ENCODE measurements at places on chromosomes 5 and 9.

DNA sequence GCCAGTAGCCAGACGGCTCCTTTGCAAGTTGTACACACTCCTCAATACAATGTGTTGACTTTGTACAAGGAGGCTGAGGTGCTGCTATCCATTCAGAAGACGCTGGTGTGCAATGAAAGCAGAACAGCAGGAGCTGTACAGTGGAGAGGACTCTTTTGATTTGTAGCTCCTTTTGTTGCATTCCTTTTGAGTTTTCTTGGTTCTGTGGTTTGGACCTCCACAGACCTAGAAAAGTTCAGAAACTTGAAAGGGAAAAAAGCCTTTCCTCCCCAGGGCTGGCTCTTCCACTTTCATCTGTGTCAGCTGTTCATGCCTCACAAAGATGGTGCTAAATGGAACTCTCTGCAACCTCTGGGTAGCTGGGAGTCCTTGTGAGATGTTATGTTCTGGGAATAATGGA lies 117.4 kb downstream of the MAT2B start:
- no peaks in the 10 kb centered on the region for H3K4me1 ChIP-seq
- H3K36me3 ChIP-seq, result no peaks in the 10 kb centered on the region
- no peak overlapping the region for H3K4me3 ChIP-seq
- no peak for DNase-seq
- H3K27ac ChIP-seq, result no peak overlapping the region

GRCh38 chr5:39697881-39698280 lies 273.1 kb upstream of the DAB2 start:
- no peaks in the 10 kb centered on the region for H3K4me1 ChIP-seq
- no peak overlapping the region for H3K4me3 ChIP-seq
- H3K27me3 ChIP-seq, result no peaks in the 10 kb centered on the region

DNA sequence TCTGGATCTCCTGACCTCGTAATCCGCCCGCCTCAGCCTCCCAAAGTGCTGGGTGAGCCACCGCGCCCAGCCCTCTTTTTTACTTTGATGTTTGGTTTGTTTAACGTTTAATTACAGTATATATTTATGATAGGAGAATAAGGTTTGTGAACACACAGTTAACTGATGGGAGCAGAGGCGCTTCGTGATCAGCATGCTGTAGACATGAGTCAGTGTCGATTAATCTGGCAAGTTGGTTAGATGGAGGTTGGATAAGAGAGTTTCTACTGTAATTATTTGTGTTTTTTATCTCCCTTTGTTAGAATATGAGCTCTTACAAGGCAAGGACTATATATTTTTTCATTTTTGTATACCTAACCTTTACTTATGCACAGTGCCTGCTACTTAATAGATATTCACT lies 14.3 kb downstream of the ATG10 start:
- no peak for DNase-seq
- no peak overlapping the region for H3K4me3 ChIP-seq
- no peak overlapping the region for H3K27ac ChIP-seq
- H3K27me3 ChIP-seq, result no peaks in the 10 kb centered on the region

GRCh38 chr9:75001719-75002421 lies 26.2 kb downstream of the CARNMT1 start:
- H3K27me3 ChIP-seq, result no peaks in the 10 kb centered on the region
- H3K36me3 ChIP-seq, result no peaks in the 10 kb centered on the region
- no peaks in the 10 kb centered on the region for H3K4me1 ChIP-seq
- H3K4me3 ChIP-seq, result no peak overlapping the region
- no peak for DNase-seq

DNA sequence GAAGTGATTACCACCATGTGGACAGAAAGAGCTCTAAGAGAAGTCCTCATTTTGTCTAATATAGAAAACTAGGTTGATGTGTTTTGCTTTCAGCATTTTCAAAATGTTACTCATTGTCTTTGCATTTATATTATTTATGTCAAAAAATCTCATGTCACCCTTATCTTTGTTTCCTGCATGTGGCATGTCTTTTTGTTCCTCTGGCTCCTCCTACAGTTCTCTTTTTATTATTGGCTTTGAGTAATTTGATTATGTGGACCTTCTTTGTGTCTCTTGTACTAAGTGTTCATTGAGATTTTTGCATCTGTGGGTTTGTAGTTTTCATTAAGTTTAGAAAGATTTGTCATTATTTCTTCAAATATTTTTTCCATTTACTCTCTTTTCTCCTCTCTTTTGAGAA lies 58.8 kb downstream of the GNG10 start:
- no peaks in the 10 kb centered on the region for H3K4me1 ChIP-seq
- H3K36me3 ChIP-seq, result no peaks in the 10 kb centered on the region
- H3K27ac ChIP-seq, result no peak overlapping the region
- DNase-seq, result no peak

- H3K27ac ChIP-seq, result no peak overlapping the region
- no peak for DNase-seq
- H3K27me3 ChIP-seq, result no peaks in the 10 kb centered on the region
- no peak overlapping the region for H3K4me3 ChIP-seq
- H3K36me3 ChIP-seq, result no peaks in the 10 kb centered on the region
Measured at GRCh38 chr9:89501311-89501898, 3.5 kb upstream of the SEMA4D start.

DNA sequence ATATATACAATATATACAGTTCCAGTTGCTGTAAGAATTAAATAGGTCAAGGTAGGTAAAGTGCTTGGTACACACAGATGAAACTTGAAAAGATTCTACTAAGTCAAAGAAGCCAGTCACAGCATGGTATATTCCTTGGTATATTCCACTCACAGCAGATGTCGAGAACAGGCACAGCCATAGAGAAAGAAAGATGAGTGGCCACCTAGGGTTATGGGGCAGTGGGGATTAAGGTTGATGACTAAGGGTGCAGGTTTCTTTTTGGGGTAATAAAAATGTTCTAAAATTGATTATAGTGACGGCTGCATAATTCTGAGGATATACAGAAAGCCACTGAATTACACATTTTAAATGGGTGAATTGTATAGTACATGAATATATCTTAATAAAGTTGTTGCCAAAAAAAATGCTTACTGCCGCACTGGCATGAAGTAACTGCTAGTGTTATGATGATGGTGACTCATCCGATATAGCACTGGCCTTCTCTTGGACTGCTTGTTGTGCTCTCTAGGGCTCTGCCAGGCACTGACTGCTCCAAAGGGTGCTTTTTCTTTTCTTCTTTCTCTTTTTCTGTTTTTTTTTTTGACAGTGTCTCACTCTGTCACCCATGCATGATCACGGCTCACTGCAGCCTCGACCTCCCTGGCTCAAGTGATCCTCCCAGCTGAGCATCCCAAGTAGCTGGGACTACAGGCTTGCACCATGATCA lies 23.5 kb downstream of the TBC1D2 start:
- H3K27ac ChIP-seq, result peak overlapping the region; percentile 41
- H3K36me3 ChIP-seq, result no peaks in the 10 kb centered on the region
- H3K4me3 ChIP-seq, result no peak overlapping the region

DNA sequence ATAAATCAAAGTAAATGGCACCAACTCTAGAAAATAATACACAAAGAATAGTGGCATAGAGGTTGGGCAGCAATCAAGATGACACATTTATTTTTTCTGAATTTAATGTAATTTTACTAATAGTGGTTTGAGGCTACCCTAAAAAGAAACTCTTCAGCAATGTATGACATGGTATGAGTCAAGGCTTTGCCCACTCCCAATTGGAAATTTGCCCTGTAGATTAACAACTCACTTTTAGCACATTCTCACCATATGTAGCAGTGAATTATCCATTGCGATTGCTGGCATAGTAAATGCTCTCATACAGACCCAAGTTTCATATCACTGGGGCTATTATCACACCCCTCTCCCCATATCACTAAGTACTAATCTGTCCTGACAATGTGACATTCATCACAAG lies 832.1 kb upstream of the ZNF608 start:
- DNase-seq, result no peak
- H3K4me3 ChIP-seq, result no peak overlapping the region
- H3K27ac ChIP-seq, result no peak overlapping the region
- H3K27me3 ChIP-seq, result no peaks in the 10 kb centered on the region

- H3K27me3 ChIP-seq, result no peaks in the 10 kb centered on the region
- H3K36me3 ChIP-seq, result no peaks in the 10 kb centered on the region
- no peak overlapping the region for H3K4me3 ChIP-seq
Measured at GRCh38 chr5:64487283-64487682, 18.5 kb upstream of the RGS7BP start.

DNA sequence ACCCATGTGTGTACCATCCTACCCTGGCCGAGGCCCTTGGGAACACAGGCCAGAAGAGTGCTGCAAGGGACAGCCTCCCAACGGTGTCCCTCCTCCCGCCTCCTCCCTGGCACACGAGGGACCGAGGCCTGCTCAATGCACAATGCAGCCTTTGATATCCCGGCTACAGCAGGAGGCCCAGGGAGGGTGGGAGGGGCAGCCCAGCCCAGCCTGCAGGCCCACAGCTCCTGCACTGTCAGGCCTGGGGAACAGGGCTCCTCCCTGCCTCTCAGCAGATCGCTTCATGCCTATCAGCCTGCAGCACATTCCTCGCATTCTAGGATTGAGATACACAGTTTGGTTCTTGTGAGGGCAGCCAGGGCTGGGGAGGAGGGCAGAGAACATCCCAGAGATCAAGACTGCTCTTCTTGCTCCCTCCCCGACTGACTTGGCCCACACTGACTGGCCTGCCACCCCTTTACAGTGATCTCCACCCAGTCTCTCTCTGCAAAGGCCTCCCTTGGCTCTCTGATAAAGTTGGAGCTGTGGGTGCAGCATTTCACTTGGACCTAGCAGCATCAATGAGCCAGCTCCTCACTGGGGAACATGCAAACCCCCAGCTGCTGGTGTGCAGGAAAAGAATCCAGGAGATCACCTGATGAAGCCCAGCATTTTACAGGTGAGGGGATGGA lies at the start of gene SH3TC2:
Gene SH3TC2, minus strand, starts transcription at position 46 of the 671 bp plus-strand sequence. Its CDS starts 40 bp downstream, at position 6.
- H3K4me3 ChIP-seq, result no peak within 1 kb of the TSS
- no peaks in the 10 kb centered on the region for H3K36me3 ChIP-seq
- H3K27ac ChIP-seq, result no peak within 1 kb of the TSS
- no peaks in the 10 kb centered on the region for H3K4me1 ChIP-seq

- no peaks in the 10 kb centered on the region for H3K27me3 ChIP-seq
- no peak overlapping the region for H3K27ac ChIP-seq
- H3K36me3 ChIP-seq, result no peaks in the 10 kb centered on the region
- no peak overlapping the region for H3K4me3 ChIP-seq
Measured at GRCh38 chr9:90249094-90249493, 393.5 kb downstream of the DIRAS2 start.

GRCh38 chr5:99133921-99134320 lies 205.1 kb upstream of the CHD1 start:
- H3K36me3 ChIP-seq, result no peaks in the 10 kb centered on the region
- no peaks in the 10 kb centered on the region for H3K4me1 ChIP-seq
- DNase-seq, result no peak
- H3K4me3 ChIP-seq, result no peak overlapping the region
- H3K27ac ChIP-seq, result no peak overlapping the region
- no peaks in the 10 kb centered on the region for H3K27me3 ChIP-seq

DNA sequence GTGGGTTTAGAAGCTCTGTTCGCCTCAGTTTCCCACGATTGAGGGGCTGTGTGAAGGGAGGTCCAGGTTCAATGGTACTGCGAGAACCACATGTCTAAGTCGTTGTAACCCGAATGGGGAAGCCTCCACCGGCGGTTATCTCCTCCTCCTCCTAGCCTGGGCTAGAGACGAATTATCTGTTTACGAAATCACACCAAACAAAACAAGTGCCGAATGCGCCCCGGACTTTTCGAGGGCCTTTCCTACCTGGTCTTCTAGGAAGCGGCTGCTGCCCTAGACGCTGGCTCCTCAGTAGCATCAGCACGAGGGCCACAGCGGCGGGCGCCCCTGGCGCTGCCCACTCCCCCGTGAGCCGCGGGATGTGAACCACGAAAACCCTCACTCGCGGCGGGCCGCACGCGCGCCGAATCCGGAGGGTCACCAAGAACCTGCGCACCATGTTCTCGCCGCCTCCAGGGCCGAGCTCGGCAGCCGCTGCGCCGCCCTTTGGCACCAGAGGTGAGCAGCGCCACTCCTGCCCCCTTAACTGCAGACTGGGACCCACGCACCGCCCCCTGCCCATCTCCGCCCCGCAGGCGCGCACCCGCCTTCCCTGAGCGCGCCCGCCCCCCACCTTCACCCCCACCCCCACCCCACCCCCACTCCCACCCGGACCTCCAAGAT lies at the start of gene CDKN2A:
Gene CDKN2A, minus strand, starts transcription at position 500 of the 663 bp plus-strand sequence.
- H3K27ac ChIP-seq, result peak within 1 kb of the TSS; percentile 87
- peak; percentile 66 for DNase-seq
- H3K4me3 ChIP-seq, result peak within 1 kb of the TSS; percentile 84

- H3K36me3 ChIP-seq, result no peaks in the 10 kb centered on the region
- no peak overlapping the region for H3K27ac ChIP-seq
- no peaks in the 10 kb centered on the region for H3K27me3 ChIP-seq
- no peak for DNase-seq
- H3K4me3 ChIP-seq, result no peak overlapping the region
Measured at GRCh38 chr9:22469928-22470544, 23.4 kb downstream of the DMRTA1 start.

DNA sequence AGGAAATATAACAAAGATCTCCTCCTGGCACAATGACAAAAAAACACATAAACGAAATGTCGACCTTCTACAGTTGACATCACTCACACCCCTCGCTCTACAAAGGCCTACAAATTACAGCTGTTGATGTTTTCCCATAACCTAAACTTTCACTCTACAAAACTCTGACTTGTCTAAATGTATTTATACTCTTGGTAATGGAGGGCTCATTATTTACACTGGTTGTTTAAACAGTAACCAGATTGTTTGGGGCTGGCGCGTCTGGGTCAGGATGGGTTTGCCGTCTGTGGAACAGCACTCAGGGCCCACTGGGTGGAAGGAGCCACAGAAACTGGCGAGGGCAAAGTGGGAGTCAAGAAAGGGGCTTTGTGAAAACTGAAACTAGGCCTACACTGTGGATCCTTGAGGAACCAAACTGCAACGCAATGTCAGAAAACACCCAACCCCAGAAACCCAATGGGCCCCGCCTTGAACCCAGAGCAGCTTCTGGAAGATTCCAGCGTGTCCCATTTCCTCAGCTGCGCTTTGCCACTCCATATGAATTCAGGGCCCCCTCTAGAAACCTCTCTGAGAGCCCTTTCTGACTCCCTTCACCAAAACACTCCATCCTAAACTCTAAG lies 136.7 kb downstream of the ROR2 start:
- no peak for DNase-seq
- H3K36me3 ChIP-seq, result no peaks in the 10 kb centered on the region
- H3K4me3 ChIP-seq, result no peak overlapping the region
- H3K4me1 ChIP-seq, result no peaks in the 10 kb centered on the region
- no peak overlapping the region for H3K27ac ChIP-seq

- DNase-seq, result no peak
- no peak overlapping the region for H3K27ac ChIP-seq
- no peaks in the 10 kb centered on the region for H3K36me3 ChIP-seq
- no peak overlapping the region for H3K4me3 ChIP-seq
- H3K27me3 ChIP-seq, result no peaks in the 10 kb centered on the region
Measured at GRCh38 chr5:156920861-156921431, 42.1 kb downstream of the TIMD4 start.

- H3K27me3 ChIP-seq, result no peaks in the 10 kb centered on the region
- H3K27ac ChIP-seq, result no peak overlapping the region
- no peak overlapping the region for H3K4me3 ChIP-seq
- no peak for DNase-seq
- H3K4me1 ChIP-seq, result no peaks in the 10 kb centered on the region
- no peaks in the 10 kb centered on the region for H3K36me3 ChIP-seq
Measured at GRCh38 chr5:31232273-31232888, 38.9 kb downstream of the CDH6 start.

- no peak for DNase-seq
- no peak overlapping the region for H3K27ac ChIP-seq
- no peaks in the 10 kb centered on the region for H3K4me1 ChIP-seq
- no peak overlapping the region for H3K4me3 ChIP-seq
Measured at GRCh38 chr9:32741706-32742105, 41.6 kb upstream of the TMEM215 start.

- no peaks in the 10 kb centered on the region for H3K36me3 ChIP-seq
- H3K27me3 ChIP-seq, result no peaks in the 10 kb centered on the region
- peak overlapping the region; percentile 87 for H3K4me3 ChIP-seq
Measured at GRCh38 chr5:154858972-154859871, 795 bp downstream of the CNOT8 start.

Data from Peyer's patch (tissue), 4 donors.